ENCODE measurements at places on chromosomes 6 and 20.

GRCh38 chr6:143107911-143108761 is 47.4 kb downstream of the AIG1 start:
- H3K4me1 ChIP-seq: peaks cover 30% of the 10 kb centered on the region
- peaks cover 13% of the 10 kb centered on the region for H3K36me3 ChIP-seq
- no peaks in the 10 kb centered on the region for H3K27me3 ChIP-seq
- no peak overlapping the region for H3K27ac ChIP-seq
- no peak overlapping the region for H3K4me3 ChIP-seq

DNA sequence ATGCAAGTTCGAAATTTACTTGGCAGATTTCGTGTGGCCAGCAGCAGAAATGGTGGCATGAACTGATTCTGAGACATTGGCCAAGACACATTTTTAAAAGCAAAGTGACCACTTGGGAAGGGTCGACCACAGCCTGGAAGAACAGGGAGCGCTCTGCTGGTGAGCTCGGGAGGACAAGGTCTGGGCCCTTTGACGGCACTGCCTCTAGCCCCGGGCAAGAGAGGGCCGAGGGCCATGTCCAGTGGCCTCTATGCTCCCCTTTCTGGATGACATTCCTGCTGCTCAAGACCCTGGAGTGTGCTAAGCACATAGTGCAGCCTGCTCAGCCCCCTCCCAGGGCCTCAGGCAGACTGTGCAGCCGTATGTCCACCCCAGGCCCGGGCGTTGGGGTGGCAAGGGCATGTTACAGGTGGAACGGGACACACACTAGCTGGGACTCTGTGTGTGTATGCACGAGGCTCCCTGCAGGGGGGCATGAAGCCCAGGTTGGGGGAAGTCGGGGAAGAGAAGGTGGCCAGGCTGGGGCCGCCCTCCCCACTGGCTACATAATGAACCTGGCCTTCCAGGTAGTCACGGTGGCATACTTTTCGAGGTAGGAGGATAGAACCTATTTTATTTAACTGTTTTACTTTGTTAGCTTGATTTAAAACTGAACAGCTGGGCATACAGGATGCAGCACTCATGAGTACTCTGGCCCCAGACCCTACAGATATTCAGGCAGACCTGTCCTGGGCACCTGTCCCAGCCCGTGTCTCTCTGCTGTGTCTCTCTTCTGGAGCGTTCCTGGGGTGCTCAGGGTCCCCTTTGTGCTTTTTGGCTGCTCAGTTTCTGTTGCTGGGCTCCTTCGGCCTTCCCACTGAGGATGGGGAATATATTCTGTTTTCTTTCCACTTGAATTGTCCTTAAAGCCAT is 6.4 kb downstream of the SYNJ2 start:
- H3K36me3 ChIP-seq: no peaks in the 10 kb centered on the region
- no peaks in the 10 kb centered on the region for H3K27me3 ChIP-seq
- ATAC-seq: no peak
- peaks cover 49% of the 10 kb centered on the region for H3K4me1 ChIP-seq

- H3K4me1 ChIP-seq: peaks cover 29% of the 10 kb centered on the region
- H3K27ac ChIP-seq: no peak overlapping the region
- no peak overlapping the region for H3K4me3 ChIP-seq
- ATAC-seq: no peak
Observed at GRCh38 chr6:166853371-166854325, 102.7 kb downstream of the RNASET2 start.

- ATAC-seq: no peak
- no peak overlapping the region for H3K4me3 ChIP-seq
- peaks cover 54% of the 10 kb centered on the region for H3K27me3 ChIP-seq
- H3K4me1 ChIP-seq: peaks cover 9% of the 10 kb centered on the region
Observed at GRCh38 chr6:17278289-17279063, 2.7 kb upstream of the RBM24 start.

DNA sequence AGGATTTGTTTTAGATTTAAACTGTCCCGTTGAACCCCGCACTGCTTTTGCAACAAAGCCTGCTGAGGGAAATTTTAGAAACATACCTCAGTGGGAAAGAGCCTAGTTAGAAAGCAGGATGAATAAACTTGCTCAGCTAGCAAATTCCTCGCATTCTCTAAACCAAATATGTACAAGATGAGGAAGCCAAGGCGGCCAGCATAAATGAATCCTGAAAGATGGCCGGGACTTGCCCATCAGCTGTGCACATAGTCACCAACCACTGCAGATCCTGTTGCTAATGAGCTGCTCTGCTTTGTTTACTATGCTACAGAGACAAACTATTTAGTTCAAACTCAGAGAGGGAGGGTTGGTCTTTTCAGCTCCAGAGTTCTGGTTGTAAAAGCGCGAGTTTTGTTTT is 49.0 kb downstream of the TMEM170B start:
- no peak overlapping the region for H3K4me3 ChIP-seq
- ATAC-seq: no peak
- no peaks in the 10 kb centered on the region for H3K4me1 ChIP-seq
- H3K36me3 ChIP-seq: no peaks in the 10 kb centered on the region

DNA sequence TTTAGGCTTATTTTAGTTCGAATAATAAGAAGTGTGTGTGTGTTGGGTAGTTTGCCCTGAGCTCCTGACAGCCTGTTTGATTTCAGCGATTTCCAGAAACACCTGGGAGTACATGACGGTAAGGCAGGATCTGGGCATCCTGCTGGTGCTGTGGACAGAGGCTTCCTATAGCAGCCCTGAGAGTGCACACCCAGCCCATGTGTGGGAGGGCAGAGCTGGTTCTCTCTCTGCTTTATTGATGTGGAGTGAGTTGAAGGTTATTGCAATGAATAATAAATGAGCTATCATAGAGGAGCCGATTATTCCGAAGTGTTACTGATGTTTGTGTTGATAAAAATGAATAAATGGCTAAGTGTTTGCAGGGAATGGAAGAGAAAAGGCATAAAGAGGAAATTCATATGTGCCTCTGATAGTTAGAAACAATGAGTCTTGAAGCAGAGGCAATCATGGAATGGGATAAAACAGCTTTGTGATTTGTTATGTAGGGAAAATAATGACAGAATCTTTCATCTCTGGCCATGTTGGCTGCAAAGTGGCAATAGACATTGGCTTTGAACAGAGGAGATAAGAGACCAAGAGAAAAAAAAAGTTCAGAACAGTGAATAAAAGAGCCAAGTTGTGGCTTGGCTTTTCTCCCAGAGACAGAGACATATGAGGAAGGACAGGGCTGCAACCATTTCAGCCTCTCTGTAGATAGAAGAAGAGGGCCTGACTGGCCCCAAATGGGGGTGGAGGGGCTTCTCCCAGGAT is 166.2 kb upstream of the CHD6 start:
- no peaks in the 10 kb centered on the region for H3K36me3 ChIP-seq

GRCh38 chr6:7249391-7249790 is 63.6 kb downstream of the SSR1 start:
- peaks cover 22% of the 10 kb centered on the region for H3K4me1 ChIP-seq
- no peak overlapping the region for H3K4me3 ChIP-seq
- ATAC-seq: no peak
- H3K36me3 ChIP-seq: peaks cover 46% of the 10 kb centered on the region
- H3K27me3 ChIP-seq: no peaks in the 10 kb centered on the region

DNA sequence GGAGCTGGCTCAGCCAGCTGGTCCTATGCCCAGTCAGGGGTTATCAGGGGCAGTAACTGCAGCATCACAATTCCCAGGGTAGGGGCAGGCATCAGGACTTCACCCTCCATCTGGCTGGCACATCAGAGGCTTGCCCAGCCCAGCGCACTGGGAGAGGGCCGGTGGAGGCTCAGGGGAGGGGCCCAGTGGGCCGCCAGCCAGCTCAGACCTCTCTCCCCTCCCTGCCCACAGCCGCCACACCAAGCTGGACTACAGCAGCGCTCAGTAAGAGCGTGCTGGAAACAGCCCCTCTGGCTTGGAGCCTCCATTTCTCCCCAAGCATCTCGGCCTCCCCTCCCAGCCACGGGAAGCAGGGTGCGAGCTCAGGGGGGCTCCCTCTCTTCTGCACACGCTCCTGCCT is 22.0 kb downstream of the ADA start:
- H3K4me3 ChIP-seq: no peak overlapping the region
- peak overlapping the region; percentile 22 for H3K27ac ChIP-seq
- ATAC-seq: no peak
- peaks cover 23% of the 10 kb centered on the region for H3K4me1 ChIP-seq
- peaks cover 27% of the 10 kb centered on the region for H3K36me3 ChIP-seq

DNA sequence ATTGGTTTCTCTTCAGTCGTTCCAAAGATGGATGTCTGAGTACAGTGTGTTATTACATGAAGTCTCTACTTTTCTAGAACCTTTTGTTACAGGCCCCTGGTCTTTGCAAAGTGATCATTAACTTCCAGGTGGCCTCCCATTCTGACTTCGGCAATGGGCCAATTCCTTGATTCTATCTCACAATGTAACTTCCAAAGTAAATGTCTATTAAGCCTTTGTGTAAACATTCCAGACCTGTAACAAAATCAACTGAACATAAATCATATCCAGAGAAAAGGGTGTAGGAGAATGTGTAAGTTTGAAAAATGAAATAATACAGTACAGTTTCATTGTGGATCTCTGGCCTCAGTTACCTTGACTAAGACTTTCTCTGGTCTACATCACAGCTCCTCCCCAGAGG is 187.8 kb upstream of the JAG1 start:
- H3K27me3 ChIP-seq: no peaks in the 10 kb centered on the region
- no peak overlapping the region for H3K27ac ChIP-seq
- no peak for ATAC-seq
- H3K4me1 ChIP-seq: no peaks in the 10 kb centered on the region

DNA sequence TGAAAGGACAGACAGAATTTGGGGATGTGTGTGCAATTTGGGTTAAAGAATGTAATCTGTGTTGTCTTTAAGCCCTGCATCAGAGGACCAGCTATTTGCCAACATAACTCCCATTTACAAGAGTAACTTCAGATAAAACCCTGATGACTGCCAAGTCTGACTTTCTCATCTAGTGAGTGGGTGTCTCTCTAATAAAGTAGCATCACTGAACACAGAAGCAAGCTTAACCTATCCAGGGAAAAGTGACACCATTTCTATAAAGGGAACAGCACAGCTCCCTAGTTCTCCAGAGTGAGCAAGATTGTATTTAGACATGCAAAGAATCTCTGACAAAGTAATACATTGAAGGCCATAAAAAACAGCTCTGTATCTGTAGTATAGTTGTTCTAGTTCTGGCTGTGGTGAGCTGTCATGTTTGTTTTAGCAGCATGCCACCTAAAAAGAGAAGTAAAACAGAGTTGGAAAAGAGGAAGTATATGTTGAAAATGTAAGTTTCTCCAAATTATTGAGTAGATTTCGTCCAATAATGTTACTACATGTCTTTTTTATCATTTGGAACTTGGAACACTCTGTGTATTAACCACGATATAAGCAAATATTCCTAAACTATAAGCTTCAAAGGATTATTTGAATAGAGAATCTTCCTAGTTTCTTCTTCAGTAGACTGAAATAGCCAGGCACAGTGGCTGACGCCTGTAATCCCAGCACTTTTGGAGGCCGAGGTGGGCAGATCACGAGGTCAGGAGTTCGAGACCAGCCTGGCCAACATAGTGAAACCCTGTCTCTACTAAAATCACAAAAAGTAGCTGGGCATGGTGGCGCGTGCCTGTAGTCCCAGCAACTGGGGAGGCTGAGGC is 8.8 kb upstream of the PIM1 start:
- peak; percentile 92 for ATAC-seq
- H3K27ac ChIP-seq: peak overlapping the region; percentile 85
- no peaks in the 10 kb centered on the region for H3K36me3 ChIP-seq
- peaks cover 34% of the 10 kb centered on the region for H3K4me1 ChIP-seq
- H3K27me3 ChIP-seq: no peaks in the 10 kb centered on the region
- H3K4me3 ChIP-seq: peak overlapping the region; percentile 5

GRCh38 chr6:39416728-39417127 is 94.2 kb upstream of the KCNK16 start:
- no peak for ATAC-seq
- no peak overlapping the region for H3K4me3 ChIP-seq

DNA sequence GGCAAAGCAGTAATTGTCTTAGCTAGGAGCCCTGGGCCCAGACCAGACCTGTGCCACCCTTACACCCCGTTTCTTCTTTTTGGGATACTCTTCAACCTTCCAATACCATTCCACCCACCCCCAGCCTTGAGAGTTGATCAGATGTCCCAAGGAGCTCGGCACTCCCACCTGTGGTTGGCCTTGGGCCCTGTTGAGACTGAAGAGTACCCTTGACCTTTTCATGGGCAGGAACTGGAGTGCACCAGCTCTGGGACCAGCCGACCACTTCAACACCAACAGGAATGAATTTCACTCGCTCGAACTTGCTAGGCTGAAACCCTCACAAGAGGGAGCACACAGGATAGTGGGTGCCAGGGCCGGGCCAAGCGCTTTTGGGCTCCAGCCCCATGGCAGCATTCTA is 273.6 kb downstream of the PHACTR1 start:
- H3K27ac ChIP-seq: no peak overlapping the region
- no peak overlapping the region for H3K4me3 ChIP-seq
- H3K27me3 ChIP-seq: peaks cover 70% of the 10 kb centered on the region

GRCh38 chr6:71404145-71404966 is 115.7 kb downstream of the OGFRL1 start:
- H3K27ac ChIP-seq: no peak overlapping the region
- H3K36me3 ChIP-seq: no peaks in the 10 kb centered on the region
- no peaks in the 10 kb centered on the region for H3K4me1 ChIP-seq
- H3K4me3 ChIP-seq: no peak overlapping the region
- ATAC-seq: no peak
- peaks cover 30% of the 10 kb centered on the region for H3K27me3 ChIP-seq

- no peaks in the 10 kb centered on the region for H3K4me1 ChIP-seq
- no peaks in the 10 kb centered on the region for H3K27me3 ChIP-seq
- H3K36me3 ChIP-seq: no peaks in the 10 kb centered on the region
- H3K4me3 ChIP-seq: no peak overlapping the region
- H3K27ac ChIP-seq: no peak overlapping the region
Observed at GRCh38 chr6:124798942-124799496, 163.2 kb upstream of the RNF217 start.

DNA sequence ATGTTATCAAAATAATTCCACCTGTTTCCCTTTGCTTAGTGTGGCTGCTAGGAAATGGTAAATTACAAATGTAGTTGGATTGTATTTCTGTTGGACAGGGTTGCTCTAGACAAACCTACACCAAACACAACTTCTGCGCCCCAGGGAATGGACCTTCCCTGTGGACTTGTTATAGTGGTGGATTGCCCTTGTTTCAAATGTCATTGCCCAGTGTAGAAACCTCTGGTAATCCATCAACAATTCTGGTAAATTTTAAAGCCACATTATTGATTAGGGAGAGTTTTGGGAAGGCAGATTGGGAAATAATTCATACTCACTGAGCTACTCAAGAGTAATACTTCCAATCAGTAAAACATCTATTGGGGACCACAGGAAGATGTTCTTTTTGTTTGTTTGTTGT is 239.8 kb downstream of the ARID1B start:
- no peaks in the 10 kb centered on the region for H3K36me3 ChIP-seq
- peak overlapping the region; percentile 66 for H3K27ac ChIP-seq
- peaks cover 64% of the 10 kb centered on the region for H3K4me1 ChIP-seq
- H3K27me3 ChIP-seq: no peaks in the 10 kb centered on the region
- no peak overlapping the region for H3K4me3 ChIP-seq
- no peak for ATAC-seq

GRCh38 chr6:160128879-160129516 is 7.4 kb downstream of the SLC22A1 start:
- H3K36me3 ChIP-seq: peaks cover 12% of the 10 kb centered on the region
- no peak for ATAC-seq
- no peak overlapping the region for H3K27ac ChIP-seq

GRCh38 chr6:137832110-137832509 is 34.9 kb upstream of the TNFAIP3 start:
- H3K27me3 ChIP-seq: no peaks in the 10 kb centered on the region
- H3K4me1 ChIP-seq: peaks cover 51% of the 10 kb centered on the region
- no peak overlapping the region for H3K4me3 ChIP-seq
- H3K36me3 ChIP-seq: no peaks in the 10 kb centered on the region
